ENCODE measurements at places on chromosomes 13 and 19.

DNA sequence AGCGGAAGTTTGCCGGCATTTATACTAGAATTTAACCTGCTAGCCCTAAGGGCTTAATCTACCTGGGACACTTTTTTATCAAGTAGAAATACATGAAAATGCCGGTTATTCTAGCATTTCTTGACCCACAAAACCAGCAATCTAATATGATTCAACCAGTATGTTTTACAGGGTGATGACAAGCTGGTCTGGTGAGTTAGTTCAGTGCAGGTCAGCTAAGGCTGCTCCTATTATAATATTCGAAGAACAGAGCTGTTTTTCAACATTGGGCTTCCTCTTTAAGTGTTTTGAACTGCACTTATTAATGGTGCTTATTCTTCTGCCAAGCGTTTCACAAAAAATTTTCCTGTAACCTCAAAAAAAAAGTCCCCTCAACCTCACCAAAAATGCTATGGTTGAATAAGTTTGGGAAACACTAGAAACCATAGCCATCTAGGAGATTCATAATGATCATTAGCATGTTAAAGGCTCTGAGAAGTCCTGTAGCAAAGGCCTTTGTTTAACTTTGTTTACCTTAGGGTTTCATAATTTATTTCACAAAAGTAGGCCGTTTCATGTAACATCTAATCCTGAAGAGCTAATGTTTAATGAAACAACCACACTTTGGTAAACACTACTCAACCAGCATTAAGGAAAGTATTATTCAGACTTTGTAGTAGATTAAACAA lies 526.6 kb downstream of the KLF12 start:
- DNase-seq = no peak

DNA sequence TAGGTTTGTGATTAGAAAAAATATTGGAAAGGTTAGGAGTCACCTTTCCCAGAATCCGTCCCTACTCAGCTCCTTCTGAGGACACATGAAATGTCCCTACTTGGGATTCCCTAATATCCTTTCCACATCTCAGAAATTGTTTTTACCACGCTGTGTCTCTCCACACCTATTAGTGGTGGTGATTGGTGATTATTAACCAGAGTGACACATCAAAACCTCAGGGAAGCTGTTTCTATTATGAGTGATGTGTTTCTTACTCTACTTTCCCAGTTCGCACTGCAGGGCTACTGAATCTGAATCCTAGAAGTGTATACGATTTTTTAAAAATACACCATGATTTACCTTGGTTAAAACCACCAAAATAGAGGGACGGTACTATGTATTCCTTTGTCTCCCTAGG lies 460.8 kb downstream of the TBC1D4 start:
- DNase-seq = no peak

DNA sequence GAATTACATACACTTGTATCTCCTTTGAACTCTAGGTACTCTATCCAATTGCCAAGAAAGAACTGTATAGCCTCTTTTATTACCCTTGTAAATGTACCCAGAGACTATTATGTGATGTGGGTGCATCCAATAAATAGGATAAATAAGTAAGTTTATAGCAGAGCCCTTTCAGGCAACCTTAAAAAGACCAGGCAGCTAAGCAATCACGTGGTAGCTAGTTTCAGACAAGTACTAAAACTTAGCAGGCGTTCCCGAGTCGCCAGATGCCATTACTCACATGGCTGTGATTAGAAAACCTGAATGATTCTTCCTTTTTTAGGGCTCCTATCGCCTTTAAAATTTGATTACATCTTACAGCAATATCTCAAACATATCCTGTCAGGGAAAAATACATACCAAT lies 1303.0 kb downstream of the EFNB2 start:
- DNase-seq = no peak

GRCh38 chr13:56187331-56187730 lies 953.4 kb upstream of the PRR20A start:
- DNase-seq = no peak

DNA sequence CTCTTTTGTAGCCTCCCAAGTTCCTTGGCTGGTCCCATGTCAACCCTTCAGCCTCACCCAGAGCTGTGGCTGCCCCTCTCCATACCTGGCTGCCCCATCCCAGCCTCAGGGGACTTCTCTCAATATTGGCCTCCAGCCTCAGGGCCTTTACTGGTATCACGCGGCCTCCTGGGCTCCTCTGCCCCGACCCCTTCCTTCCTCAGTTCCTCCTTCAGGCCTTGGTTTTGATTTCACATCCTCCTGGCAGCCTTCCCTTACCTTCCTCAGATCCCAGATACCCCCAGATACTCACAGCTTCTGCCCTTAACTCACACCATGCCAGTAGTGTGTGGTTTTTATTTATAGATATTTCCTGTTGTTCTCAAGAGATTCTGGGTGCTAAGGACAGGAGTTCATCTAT lies 12.8 kb upstream of the SCN1B start:
- no peak for DNase-seq

- DNase-seq = no peak
Observed at GRCh38 chr13:108561149-108561548, 68.3 kb upstream of the MYO16 start.

- no peak for DNase-seq
Observed at GRCh38 chr19:51076631-51077213, 6.0 kb downstream of the KLK14 start.

- DNase-seq = no peak
Observed at GRCh38 chr13:113029487-113030258, 60.7 kb downstream of the MCF2L start.

- DNase-seq = no peak
Observed at GRCh38 chr13:93145199-93145598, 81.4 kb upstream of the GPC6 start.

- no peak for DNase-seq
Observed at GRCh38 chr13:97224544-97225300, 2.6 kb downstream of the MBNL2 start.

- no peak for DNase-seq
Observed at GRCh38 chr13:108915095-108915633, 285.8 kb downstream of the MYO16 start.

DNA sequence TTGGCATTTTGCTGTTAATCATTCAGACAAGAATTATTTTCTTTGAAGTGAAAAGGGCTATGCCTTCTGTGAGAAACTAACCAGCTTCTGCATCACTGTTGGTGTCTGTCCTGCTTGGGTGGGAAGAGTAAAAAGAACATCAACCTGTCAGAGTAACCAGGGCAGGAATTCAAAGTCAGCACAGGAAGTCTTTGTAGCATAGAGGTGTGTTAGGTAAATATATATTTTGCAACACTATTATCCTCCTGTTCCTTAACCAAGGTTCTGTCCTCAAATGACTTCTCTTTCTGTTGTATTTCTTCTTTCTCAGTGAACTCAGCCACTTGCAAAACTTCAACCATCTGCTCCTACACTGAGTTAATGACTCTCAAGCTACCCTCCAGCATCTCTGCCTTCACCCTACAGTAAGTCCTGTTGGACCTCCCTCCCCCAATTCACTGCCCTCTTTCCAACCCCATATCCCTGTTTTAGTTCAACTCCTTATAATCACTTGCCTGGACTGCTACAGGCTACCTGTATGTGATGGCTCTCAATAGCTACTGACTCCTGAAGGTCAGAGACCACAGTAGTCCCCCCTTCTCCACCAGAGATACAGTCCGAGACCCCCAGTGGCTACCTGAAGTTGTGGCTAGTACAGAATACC lies 49.9 kb downstream of the SMAD9 start:
- no peak for DNase-seq

DNA sequence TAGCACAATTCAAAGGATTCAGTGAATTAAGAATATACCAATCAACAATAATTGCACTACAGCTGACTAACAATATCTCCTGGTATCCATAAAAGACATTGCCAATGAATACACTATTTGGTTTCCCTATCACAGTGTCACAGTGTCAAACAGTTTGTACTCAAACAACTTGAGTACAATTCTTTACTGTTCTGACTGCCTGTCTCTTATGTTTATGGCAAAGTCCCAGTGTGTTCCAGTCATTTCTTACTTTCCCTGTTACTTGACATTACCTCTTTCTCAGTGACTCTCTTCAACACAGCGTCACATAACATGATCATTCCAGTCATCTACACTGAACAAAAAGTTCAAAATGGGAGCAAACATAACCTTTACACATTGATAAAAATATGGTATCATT lies 21.2 kb upstream of the RNASEH2B start:
- no peak for DNase-seq

DNA sequence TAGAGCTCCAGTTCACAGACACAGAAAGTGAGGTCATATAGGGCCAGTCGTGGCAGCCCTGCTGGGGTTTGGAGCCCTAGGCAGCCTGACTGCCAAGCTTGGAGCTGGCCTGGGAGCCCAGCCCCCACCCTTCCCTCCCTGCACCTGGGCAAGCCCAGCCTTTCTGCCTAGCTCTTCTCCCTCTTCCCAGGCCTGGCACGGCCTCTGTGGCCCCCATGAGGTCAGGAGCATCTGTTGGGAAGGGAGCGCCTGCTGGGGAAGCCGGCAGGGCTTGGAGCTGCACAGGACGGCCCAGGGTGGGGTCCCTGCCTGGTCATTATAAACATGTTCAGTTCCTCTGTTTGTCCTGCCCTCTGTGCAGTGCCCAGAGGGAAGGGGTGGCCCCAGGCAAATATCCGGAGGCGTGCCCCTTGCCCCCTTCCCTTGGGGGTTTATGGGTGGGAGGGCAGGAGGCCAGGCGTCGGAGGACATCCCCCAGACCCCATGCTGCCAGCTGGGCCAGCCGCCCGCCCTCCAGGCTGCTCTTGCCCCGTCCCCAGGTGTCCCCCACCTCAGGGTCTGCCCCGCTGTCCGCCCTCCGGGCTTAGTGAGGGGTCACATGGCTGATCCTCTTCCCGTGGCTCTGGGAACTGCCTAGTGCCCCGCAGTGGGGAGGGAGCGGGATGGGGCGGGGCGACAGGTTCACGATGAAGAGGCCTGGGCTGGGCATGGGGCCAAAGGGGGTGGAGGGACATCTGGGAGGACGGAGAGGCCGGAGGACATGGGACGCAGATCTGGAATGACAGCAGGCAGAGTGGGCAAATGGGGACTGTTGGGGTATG lies 30.0 kb upstream of the NCCRP1 start:
- DNase-seq = no peak

- DNase-seq = peak; percentile 79
Observed at GRCh38 chr13:24251525-24251924, 57.9 kb upstream of the C1QTNF9 start.

- DNase-seq = peak; percentile 50
Observed at GRCh38 chr19:14505488-14506239, 9.7 kb upstream of the GIPC1 start.

GRCh38 chr19:16586991-16587832 lies 15.0 kb upstream of the SLC35E1 start:
- peak; percentile 27 for DNase-seq

- no peak for DNase-seq
Observed at GRCh38 chr19:55141696-55142095, 7.3 kb downstream of the TNNT1 start.

GRCh38 chr13:80717776-80718175 lies 376.9 kb upstream of the SPRY2 start:
- DNase-seq = no peak

- DNase-seq = no peak
Observed at GRCh38 chr13:75633285-75633684, 2.8 kb upstream of the LMO7 start.

GRCh38 chr13:78978381-78978998 lies 319.5 kb upstream of the OBI1 start:
- DNase-seq = no peak

- no peak for DNase-seq
Observed at GRCh38 chr19:50858886-50859285, 4.2 kb downstream of the KLK3 start.

DNA sequence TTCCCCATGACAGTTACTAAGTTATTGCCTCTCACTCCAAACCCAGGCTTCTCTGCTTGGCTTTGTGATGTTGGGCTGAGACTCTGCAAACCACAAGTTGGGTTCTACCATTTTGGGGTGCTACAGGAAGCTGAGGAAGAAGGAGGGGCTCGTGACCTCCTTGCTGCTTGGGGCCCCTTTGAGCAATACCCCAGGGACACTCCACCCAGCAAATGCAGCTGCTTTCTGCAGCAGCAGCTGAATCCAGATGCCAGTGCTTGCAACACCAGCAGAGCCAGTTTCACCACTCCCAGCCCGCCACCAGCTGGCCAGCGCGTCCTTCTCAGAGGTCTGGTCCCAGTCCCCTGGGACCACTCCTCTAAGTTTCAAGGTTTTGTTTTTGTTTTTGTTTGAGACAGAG lies 22.0 kb upstream of the UBAC2 start:
- no peak for DNase-seq

- no peak for DNase-seq
Observed at GRCh38 chr19:48698046-48698445, 2.3 kb downstream of the FUT2 start.

DNA sequence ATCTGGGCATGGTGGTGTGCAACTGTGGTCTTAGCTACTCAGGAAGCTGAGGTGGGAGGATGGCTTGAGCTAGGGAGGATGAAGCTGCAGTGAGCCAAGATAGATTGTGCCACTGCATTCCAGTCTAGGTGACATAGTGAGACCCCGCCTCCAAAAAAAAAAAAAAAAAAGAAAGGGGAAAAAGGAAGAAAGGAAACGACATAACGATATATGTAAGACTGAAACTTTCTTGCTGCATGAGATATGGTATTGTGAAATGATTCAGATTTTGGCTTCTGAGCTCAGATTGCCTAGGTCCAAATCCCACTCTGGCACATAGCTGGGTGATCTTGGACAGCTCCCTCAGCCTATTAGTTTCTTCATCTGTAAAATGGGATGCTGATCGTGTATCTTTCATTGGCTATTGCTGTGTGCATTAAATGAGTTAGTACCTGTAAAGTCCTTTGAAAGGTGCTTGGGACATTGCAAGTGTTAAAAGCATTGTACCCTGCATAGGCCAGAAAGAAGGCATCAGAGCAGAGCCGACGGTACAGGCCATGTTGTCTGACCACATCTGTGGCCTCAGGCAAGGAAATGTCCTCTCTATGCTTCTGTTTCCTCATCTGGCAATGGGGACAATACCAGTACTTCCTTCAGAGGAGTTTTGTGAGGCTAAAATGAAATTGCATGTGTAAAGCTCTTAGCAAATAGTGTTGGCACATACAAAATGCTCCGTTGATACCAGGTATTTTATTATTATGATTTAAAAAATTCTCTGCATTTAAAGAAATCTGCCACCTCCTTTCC lies 32.6 kb upstream of the SLC46A3 start:
- no peak for DNase-seq

- DNase-seq = no peak
Observed at GRCh38 chr13:104592127-104592526, 1525.9 kb upstream of the SLC10A2 start.

- DNase-seq = no peak
Observed at GRCh38 chr19:46579361-46579879, 21.7 kb upstream of the CALM3 start.

GRCh38 chr19:42596391-42597072 lies 1.8 kb upstream of the CEACAM8 start:
- peak; percentile 4 for DNase-seq

DNA sequence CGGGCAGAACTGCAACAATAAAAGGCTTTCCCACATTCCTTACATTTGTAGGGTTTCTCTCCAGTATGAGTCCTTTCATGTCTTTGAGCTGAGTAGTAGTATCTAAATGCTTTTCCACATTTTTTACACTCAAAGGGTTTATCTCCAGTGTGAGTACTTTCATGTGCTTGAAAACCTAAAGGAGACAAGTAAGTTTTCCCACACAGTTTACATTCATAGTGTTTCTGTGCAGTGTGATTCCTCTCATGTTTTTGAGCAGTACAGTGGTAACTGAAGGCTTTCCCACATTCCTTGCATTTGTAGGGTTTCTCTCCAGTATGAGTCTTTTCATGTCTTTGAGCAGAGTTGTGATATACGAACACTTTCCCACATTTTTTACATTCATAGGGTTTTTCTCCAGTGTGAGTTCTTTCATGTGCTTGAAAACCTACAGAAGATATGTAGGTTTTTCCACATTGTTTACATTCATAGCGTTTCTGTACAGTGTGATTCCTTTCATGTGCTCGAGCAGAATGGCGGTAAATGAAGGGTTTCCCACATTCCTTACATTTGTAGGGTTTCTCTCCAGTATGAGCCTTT lies 47.0 kb downstream of the ZNF44 start:
- no peak for DNase-seq

All from activated CD4-positive, CD25-positive, alpha-beta regulatory T cell treated with anti-CD3 and anti-CD28 coated beads, Interleukin-2, amount 50 U/mL, for 16 hours (primary cell).